ENCODE measurements at places on chromosomes 4 and X. TPM values are rescaled to one million over a fixed set of nuclear protein-coding genes. Genes with fewer than 3 reads are reported as not detected.

Gene BLOC1S4
- total RNA-seq = 14.7 TPM

Gene USP26
- not detected for total RNA-seq

Gene TMPRSS11D
- total RNA-seq = not detected

Gene SGMS2
- total RNA-seq = 143 TPM

Gene FGB
- total RNA-seq = not detected

Gene CDX4
- not detected for total RNA-seq

Gene FAM236C
- total RNA-seq = not detected

Gene GNRHR
- total RNA-seq = not detected

Gene PRMT9
- 6.2 TPM for total RNA-seq

Gene CXXC4
- not detected for total RNA-seq

Gene SMIM31
- total RNA-seq = not detected

Gene JCHAIN
- not detected for total RNA-seq

Gene TCEAL5
- total RNA-seq = not detected

Gene AADAT
- 5.3 TPM for total RNA-seq

Gene MAP3K15
- total RNA-seq = not detected

Gene PGAM4
- not detected for total RNA-seq

Gene NPY5R
- total RNA-seq = not detected

Gene MAGEB2
- total RNA-seq = not detected

Gene FHDC1
- under 0.01 TPM for total RNA-seq

Gene TGIF2LX
- total RNA-seq = not detected

Gene FGF2
- 60.1 TPM for total RNA-seq

Gene SLC2A9
- 11.5 TPM for total RNA-seq

Gene RTL3
- total RNA-seq = not detected

Gene ADGRL3
- 13.3 TPM for total RNA-seq

Gene GRPR
- total RNA-seq = not detected

Gene SPANXN4
- total RNA-seq = not detected

Gene USP17L12
- total RNA-seq = not detected

Gene TEX13B
- total RNA-seq = not detected

Gene CABS1
- total RNA-seq = not detected

Gene PLAC8
- total RNA-seq = 3.4 TPM

Gene USP27X
- 2.4 TPM for total RNA-seq

Gene NONO
- 235 TPM for total RNA-seq

Gene PIM2
- 1.8 TPM for total RNA-seq
